NCI-H460 (cell line): ENCODE measurements at places on chromosomes 3 and 15. TPM values are rescaled to one million over a fixed set of nuclear protein-coding genes. Genes with fewer than 3 reads are reported as not detected.

DNA sequence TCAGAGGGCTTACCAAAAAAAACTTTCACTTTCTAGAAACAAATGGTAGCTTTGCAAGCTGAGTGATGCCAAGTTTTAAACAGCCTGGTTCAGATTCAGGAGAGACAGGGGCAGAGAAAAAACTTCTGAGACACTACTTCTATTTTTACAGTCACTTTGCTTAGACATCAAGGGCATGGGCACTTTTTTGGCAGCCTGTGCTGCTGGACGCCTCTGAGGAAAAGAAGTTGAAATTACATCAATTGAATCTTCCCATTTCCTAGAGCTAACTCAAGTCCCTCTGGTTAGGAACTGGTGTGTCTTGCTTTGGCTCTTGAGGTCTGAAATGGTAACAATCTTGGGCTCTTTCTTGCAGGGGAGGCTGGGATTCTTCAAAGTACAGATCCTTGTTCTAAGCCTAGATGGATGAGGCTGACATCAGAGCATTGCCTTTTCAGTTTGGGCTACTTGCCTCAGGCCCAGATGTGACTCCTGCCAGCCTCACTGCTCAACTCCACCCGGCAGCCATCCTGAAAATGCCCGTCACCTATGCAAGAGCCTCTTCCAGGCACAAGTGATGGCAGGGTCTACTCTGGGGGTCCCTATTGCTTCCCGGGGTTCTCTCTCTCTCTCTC lies 357.5 kb downstream of the FOXP1 start:
- DNase-seq: no peak

DNA sequence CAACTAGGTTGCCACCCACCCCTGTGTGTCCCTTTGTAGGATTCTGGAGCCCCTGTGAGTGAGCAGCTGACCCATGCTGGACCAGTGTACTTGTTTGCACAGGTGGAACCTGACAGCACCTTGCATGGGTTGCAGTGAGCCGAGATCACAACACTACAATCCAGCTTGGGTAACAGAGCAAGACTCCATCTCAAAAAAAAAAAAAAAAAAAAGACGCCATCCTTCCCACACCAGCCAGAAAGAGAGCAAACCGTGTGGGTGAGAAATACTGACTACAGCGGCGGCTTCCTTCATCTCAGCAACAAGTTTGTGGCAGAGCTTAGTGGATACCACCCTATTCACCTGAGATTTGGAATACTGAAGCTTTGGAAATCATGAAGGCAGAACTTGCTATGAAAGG lies 746 bp upstream of the CD80 start:
- DNase-seq: no peak

- DNase-seq: no peak
These were observed 206.5 kb downstream of the MFSD1 start for GRCh38 chr3:159008401-159008800.

GRCh38 chr3:160134964-160135363 lies 90.3 kb upstream of the C3orf80 start:
- no peak for DNase-seq

- DNase-seq: no peak
These were observed 3.9 kb downstream of the OXTR start for GRCh38 chr3:8765528-8765927.

- DNase-seq: no peak
These were observed 183.8 kb upstream of the NR2F2 start for GRCh38 chr15:96146726-96147125.

GRCh38 chr3:114404590-114404989 lies 110.8 kb downstream of the TIGIT start:
- DNase-seq: no peak

DNA sequence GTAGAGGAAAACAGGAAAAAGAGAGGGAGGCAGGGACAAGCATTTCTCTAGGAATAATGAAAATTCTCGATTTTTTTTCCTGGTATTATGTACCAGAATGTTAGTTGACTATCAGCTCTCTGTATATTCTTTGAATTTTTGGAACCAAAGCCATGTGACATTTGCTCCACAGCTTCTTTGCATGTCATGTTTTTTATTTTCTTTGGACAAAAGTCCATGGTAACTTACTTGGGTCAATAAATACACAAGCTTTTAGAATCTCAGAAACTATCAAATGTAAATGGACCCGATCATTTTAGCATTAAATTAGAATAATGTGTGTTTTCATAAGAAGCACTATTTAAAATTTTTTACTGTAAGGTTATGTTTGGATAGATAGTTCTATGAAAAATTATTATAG lies 320.5 kb downstream of the ZIC1 start:
- DNase-seq: no peak

- DNase-seq: no peak
These were observed 842.8 kb upstream of the EPHA6 start for GRCh38 chr3:95971573-95971972.

DNA sequence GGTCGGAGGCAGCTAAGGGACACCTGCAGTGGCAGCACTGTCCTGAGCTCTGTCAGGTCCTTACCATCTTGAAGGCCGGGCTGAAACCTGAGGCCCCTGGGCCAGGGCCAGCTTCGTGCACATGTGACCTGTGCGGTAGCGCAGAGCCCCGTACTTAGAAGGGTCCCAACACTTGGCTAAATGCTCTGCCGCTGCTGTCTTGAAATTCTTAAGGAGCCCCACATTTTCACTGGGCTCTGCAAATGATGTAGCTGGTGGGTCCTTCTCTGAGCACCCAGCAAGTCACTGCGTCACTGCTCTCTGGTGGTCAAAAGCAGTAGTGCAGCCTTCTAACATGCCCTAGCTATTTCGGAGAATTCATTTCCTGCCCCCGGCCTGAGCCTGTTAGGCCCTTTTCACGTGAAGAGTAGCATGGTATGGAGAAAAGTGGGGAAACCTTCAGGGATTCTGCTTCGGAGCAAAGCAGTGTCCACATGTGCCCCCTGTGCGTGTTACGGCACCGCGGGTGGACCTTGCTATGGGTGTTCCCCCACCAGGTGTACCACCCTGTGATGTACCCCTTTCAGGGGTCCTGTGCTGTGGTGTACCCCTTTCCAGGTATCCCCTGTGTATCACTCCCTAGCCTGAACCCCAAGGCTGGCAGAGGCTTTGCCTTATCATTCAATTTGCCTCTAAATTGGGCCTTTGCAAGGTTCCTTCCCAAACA lies 79.7 kb downstream of the TMEM266 start:
- peak; percentile 63 for DNase-seq

- no peak for DNase-seq
These were observed 174.7 kb downstream of the CD47 start for GRCh38 chr3:107916171-107916570.

- DNase-seq: no peak
These were observed 134.7 kb downstream of the P3H2 start for GRCh38 chr3:189985948-189986347.

DNA sequence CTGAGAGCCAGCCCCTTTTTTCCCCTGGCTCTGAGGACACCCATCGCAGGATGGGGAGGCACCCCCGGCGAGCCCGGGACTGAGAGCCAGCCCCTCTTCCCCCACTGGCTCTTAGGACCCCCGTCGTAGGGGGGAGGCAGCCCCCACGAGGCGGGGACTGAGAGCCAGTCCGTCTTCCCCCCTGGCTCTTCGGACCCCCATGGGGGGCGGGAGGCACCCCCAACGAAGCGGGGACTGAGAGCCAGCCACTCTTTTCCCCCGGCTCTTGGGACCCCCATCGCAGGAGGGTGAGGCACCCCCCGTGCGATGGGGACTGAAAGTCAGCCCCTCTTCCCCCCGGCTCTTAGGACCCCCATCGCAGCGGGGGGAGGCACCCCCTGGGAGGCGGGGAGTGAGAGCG lies 36.8 kb upstream of the SSUH2 start:
- DNase-seq: no peak

The MLH1 gene
- total RNA-seq: 45.0 and 45.3 TPM in 2 replicates

The GOLGA8T gene
- total RNA-seq: 0.35 and 0.52 TPM in 2 replicates

The SNTN gene
- not detected in 2 replicates for total RNA-seq

The ADAMTS17 gene
- 0.03 and 0.15 TPM in 2 replicates for total RNA-seq
